ENCODE measurements at places on chromosomes 1 and 21.
A peak's percentile ranks its signal among the peaks of the same experiment; 100 is the strongest.

- no peak for DNase-seq
Observed at GRCh38 chr1:160437432-160438316, 37.3 kb downstream of the VANGL2 start.

GRCh38 chr1:248837045-248837780, 811 bp upstream of the ZNF672 start:
- no peak for DNase-seq

DNA sequence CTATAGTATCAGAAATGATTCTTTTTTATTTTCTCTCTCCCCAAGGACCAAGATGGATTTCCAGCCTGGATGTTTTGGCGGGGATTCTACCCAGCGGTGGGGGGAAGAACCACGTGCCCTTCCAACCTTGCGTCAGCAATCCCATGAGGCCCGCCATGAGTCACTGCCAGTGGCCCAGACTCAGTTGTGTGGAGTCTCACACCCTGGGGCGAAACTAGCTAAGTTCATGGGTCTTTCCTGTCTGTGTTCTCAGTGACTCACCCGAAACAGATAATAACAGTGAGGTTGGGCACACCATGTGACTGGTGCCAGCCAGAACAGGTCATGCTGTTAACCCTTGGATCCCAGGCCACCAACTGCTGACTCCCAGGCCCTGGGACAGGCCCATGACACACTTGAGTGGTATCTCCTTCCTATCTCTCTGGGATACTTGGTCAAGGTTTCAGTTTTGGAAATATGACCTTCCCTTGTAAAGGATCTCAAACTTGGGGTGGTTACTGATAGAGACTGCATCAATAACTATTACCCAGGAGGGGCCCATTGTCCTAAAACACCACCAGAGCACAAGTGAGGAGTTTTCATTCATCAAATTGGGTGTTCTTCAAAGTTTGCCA, 98.0 kb upstream of the DUSP10 start:
- peak; percentile 100 for DNase-seq

DNA sequence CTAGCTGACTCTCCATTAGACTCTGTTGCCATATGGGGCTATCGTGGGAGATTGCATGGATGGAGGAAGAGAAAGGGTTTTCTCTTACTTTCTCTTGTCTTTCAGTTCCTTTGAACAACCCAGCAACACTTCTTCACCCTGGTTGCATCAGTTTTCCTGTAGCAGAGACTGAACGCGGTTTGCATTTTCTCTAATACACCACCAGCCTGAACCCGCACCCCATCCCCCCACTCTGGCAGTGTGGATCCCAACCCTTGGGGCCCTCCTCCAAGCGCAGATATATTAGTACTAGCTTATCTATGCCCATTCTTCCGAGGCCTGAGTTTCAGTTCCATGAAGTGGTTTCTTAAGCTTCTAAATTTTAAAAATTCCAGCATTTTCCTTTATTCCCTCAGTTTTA, 12.6 kb downstream of the DR1 start:
- no peak for DNase-seq

GRCh38 chr1:232521660-232522059, 108.3 kb downstream of the SIPA1L2 start:
- DNase-seq: peak; percentile 70

GRCh38 chr1:159877695-159878444, 15.4 kb upstream of the VSIG8 start:
- no peak for DNase-seq

GRCh38 chr1:232863544-232864275, 58.5 kb downstream of the MAP10 start:
- DNase-seq: no peak

GRCh38 chr1:42935971-42936308, 22.7 kb downstream of the SLC2A1 start:
- DNase-seq: no peak

GRCh38 chr1:181296180-181296579, 187.1 kb upstream of the CACNA1E start:
- DNase-seq: no peak

DNA sequence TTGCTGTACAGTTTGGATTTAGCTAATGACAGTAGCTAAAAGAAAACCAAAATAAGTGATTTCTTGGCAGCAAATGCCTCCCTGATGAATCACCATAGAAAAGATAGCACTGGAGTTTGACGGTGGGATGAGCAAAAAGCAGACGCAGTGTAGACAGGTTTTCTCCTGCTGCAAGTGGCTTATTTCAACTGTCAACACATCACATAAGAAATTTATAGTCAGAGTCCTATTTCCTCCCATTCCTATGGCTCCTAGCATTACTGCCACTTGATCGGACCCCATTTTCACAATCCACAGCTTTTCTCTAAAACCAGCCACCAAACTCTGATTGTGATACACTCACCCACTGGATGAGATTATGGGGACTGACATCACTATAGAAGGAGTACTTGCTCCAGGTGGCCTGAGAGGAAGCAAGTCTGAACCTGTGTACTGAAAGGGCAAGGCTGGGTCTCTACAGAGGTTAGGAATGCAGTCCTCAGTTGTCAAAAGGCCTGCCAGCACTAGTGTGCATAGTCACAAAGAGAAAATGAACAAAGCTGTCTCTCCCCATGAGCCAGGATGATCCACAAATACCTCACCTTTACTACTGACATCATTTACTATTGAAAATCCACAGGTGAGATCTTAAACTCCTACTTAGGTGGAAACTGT, 359.8 kb downstream of the LTN1 start:
- DNase-seq: peak; percentile 44

GRCh38 chr21:41428311-41428710, 2.3 kb downstream of the MX1 start:
- no peak for DNase-seq

- no peak for DNase-seq
Observed at GRCh38 chr1:184418652-184419349, 32.0 kb downstream of the C1orf21 start.

DNA sequence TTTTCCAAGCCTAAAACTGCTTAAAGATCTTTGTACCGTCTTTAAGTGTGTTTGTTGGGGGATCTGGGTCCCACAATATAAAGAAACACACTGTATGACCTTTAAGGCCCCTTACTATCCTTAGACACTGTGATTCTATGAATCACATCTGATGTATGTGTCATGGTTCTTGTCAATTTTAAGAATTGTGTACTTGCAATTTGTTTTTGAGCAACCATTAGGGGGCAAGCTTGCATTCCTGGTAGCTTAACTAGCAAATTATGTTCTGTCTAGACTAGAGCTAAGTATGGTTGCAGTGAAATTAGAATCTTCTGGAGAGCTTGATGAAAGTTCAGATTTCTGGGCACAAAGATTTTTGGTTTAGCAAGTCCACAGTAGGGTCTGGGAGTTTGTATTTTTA, 219.5 kb downstream of the TPR start:
- DNase-seq: peak; percentile 76

DNA sequence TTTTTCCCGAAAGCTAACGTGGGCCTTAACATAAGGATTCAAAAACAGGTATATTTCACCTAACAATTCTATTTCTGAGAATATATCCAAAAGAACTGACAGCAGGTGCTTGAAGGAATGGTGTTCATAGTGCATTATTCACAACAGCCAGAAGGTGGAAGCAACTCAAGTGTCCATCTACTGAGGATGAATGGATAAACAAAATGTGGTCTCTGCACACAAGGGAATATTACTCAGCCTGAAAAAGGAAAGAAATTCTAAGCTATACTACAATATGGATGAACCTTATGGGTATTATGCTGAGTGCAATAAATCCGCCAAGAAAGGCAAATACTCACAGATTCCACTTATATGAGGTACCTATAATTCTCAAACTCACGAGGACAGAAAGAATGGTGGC, 6.1 kb upstream of the RIPPLY3 start:
- DNase-seq: no peak

- no peak for DNase-seq
Observed at GRCh38 chr1:96515430-96515829, 206.2 kb upstream of the PTBP2 start.

DNA sequence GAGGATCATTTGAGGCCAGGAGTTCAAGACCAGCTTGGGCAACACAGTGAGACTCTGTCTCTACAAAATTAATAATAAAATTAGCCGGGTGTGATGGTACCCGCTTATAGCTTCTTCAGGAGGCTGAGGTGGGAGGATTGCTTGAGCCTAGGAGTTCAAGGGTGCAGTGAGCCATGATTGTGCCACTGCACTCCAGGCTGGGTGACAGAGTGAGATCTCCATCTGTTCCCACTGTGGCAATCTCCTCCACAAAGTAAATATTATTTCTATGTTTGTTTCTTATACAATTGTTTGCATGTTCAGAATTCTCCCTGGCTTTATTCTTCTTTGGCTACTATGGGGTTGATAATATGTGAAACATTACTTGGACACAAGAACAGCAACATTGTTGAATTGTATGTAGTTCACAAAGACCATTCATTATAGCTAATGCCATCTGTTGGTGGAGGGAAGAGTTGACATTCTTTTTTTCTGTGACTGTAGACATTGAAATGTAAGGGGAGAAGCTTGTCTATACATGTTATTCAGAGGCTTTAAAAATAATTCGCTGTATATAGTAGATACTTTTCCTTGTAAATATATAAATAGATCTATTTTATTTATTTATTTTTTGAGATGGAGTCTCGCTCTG, 47.8 kb upstream of the SRSF10 start:
- peak; percentile 41 for DNase-seq

DNA sequence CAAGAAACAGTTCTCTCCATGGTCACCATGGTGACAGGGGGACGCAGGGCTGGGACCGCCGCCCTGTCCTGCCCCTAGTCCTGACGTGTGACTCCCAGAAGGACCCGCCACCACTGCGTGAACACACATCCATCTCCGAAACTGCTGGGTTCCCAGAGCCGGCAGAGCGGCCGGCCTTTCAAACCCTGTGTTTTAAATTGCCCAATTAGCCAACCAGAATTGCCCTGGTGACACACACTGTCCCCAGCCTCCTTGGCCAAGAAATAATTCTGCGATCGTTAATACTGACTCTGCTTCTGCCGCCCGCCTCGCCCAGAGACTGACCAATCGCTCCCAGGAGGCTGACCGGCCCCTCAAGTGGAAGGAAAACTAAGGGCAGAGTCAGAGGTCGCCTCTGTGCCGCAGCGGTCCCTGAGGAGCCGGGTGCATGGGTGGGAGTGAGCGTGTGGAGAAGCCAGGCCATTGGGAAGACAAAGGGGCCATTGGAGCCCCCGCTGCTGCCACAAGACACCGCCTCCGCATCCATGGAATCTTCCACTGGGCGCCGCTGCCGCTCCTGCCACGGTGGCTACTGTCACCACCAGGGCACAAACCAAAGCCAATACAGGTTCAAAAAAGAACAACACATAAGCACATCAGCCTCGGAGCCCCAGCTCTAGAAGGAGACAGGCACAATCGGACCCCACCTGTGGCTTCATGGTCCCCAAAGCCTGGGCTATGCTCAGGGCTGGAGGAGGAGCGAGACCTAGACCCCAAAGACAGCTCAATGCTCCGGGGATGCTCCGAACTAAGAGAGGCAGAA, 273.2 kb downstream of the NPHP4 start:
- DNase-seq: no peak

GRCh38 chr1:186680245-186681061, at the start of gene PTGS2:
TSS of gene PTGS2 (minus strand) at chr1:186680423. CDS start at chr1:186680290, 133 bp downstream.
- DNase-seq: peak; percentile 14

GRCh38 chr1:1678581-1679380, 13.8 kb downstream of the SLC35E2B start:
- no peak for DNase-seq

GRCh38 chr21:33208534-33208933, 21.2 kb upstream of the IFNAR2 start:
- no peak for DNase-seq

- DNase-seq: no peak
Observed at GRCh38 chr1:70587872-70588366, 176.9 kb downstream of the CTH start.

DNA sequence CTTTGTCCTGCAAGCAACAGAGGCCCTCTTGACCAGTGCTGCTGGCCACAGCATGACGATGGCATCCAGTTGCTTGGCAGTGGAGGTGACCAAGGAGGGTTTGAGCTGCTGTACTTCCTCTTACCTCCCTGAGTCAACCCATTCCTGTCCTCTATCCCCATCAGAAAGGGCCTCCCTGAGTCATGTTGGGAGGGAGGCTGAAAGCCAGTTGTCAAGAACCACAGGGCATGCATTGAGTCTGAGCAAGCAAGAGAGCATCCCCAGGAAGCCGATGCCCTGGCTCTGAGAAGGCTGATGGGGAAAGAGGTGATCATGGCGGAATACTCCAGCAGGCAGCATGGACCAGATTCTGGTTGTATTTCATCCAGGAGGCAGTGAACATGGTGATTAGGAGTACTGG, 69.6 kb downstream of the LACTBL1 start:
- DNase-seq: peak; percentile 72

- no peak for DNase-seq
Observed at GRCh38 chr1:23466423-23466989, 17.5 kb downstream of the ASAP3 start.

GRCh38 chr1:214570442-214570841, 19.0 kb upstream of the PTPN14 start:
- DNase-seq: peak; percentile 77

- no peak for DNase-seq
Observed at GRCh38 chr1:21913258-21913657, 23.9 kb downstream of the HSPG2 start.

DNA sequence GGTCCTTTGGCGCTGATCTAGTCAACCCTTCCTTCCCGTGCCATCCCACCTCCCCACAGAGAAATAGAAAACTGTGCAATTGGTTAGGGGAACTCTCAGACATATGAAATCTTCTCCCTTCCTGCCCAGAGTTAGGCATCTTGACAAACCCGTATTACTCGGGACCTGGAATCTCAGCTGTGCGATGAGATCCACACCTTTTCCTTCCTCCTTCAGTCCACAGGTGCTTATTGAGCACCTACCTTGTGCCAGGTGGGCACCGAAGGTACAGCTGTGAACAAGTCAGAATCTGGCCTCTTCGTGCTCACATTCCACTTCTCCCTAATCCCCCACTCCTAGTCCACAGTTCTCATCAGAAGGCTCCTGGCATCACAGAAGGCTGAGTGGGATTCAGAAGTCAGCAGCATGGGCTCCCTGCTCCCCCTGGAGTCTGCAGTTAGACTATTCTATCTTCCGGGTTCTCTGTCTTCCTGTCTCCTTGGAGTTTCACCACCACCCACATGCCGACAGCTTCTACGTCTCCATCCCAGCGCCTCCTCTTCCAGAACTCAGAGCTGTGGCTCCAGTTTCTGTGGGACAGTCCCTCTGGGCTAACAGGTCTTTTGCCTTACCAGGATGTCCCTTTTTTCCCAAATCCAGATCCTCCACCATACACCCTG, 23.0 kb downstream of the KNCN start:
- no peak for DNase-seq

- no peak for DNase-seq
Observed at GRCh38 chr1:215076322-215076721, 6.2 kb upstream of the KCNK2 start.

- no peak for DNase-seq
Observed at GRCh38 chr1:151526735-151527525, 13.2 kb upstream of the TUFT1 start.

- no peak for DNase-seq
Observed at GRCh38 chr1:154837672-154838171, 32.4 kb downstream of the KCNN3 start.

DNA sequence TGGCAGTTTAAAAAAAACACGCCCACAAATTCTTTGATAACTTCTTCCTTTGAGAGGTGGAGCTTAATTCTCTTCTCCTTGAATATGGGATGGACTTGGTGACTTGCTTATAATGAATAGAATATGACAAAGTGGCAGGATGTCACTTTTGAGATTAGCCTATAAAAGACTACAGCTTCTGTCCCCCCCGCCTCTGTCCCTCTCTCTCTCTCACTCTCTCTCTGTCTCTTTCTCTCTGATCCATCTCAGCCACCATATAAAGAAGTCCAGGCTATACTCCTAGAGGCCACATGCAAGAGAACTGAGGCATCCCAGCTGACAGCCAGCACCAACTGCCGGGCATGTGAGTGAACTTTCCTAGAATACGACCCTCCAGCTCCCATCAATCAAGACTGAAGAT, 7.7 kb upstream of the DMBX1 start:
- no peak for DNase-seq

GRCh38 chr1:210743038-210743437, 390.9 kb downstream of the KCNH1 start:
- DNase-seq: no peak
